ENCODE measurements at places on chromosomes 1 and 21.

DNA sequence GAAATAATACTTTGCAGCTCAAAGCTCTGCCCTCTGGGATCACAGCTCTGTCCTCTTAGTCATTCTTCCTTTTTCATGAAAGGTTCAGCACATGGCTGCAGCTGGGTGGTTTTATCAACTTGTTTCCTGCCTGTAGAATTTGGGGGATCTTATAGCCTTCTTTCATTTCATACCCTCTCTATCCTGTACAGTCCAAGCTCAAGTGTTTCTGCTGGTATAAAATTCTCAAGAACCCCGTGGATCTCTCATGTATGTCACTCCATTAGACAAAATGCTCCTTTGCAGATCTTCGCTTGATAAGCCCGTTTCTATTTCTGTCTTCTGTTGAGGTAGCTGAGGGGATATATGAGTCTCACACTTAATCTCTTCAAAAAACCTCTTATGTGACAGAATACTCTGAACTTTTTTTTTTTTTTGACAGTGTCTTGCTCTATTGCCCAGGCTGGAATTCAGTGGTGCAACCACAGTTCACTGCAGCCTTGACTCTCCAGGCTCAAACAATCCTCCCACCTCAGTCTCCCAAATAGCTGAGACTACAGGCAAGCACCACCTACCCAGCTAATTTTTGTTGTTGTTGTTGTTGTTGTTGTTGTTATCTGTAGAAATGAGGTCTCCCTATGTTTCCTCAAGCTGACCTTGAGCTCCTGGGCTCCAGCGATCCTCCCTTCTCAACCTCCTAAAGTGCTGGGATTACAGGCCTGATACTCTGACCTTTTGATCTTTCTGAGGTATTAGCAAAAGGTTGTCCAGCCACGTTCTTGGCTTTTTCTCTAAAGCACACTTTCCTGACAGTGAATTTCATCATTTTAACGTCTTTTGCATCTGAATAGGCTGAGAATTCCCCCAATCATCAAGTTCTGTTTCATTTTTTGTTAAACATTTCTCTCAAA lies 24.6 kb upstream of the COL9A2 start:
- H3K4me3 ChIP-seq, result no peak overlapping the region
- H3K27me3 ChIP-seq, result no peaks in the 10 kb centered on the region
- DNase-seq, result no peak

- no peaks in the 10 kb centered on the region for H3K36me3 ChIP-seq
- no peak overlapping the region for H3K4me3 ChIP-seq
- H3K4me1 ChIP-seq, result no peaks in the 10 kb centered on the region
- no peaks in the 10 kb centered on the region for H3K27me3 ChIP-seq
- H3K27ac ChIP-seq, result no peak overlapping the region
- DNase-seq, result no peak
Measured at GRCh38 chr21:14916676-14917141, 148.1 kb downstream of the NRIP1 start.

- H3K4me1 ChIP-seq, result no peaks in the 10 kb centered on the region
- H3K36me3 ChIP-seq, result peaks cover 21% of the 10 kb centered on the region
- DNase-seq, result no peak
- no peaks in the 10 kb centered on the region for H3K27me3 ChIP-seq
Measured at GRCh38 chr1:172556461-172556860, 23.5 kb downstream of the SUCO start.

DNA sequence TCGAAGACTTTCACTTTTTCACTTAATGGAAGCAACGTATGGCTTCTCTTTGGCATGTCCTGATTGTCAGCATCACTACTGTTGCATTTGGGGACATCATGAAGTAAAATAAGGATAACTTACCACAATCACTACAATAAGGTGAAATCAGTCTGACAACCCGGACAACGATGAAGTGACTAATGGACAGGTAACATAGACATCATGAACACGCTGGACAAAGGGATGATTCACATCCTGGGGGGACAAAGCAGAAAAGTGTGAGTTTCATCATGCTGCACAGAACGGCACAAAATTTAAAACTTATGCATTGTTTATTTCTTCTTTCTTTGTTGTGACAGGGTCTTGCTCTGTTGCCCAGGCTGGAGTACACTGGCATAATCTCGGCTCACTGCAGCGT lies 53.9 kb downstream of the FH start:
- no peaks in the 10 kb centered on the region for H3K27me3 ChIP-seq
- no peaks in the 10 kb centered on the region for H3K4me1 ChIP-seq
- no peaks in the 10 kb centered on the region for H3K36me3 ChIP-seq
- no peak overlapping the region for H3K27ac ChIP-seq

DNA sequence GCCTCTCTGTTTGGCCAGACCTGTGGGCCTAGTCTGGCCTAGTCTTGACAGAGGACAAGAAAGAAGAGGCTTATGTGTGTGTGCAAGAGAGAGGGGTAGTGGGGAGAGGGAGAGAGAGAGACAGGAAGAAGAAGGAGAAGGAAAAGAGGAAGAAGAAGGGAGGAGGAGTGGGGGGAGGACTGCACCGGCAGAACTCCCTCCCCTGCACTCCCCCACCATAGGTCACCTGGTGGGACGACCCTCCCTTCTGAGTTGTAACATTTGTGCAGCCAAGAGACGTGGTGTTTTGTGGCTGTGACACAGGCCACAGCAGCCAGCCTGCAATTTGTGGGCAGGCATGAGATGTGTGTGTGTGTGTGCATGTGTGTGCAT lies 4.3 kb downstream of the INAVA start:
- no peak overlapping the region for H3K27ac ChIP-seq
- no peak overlapping the region for H3K4me3 ChIP-seq
- no peak for DNase-seq

DNA sequence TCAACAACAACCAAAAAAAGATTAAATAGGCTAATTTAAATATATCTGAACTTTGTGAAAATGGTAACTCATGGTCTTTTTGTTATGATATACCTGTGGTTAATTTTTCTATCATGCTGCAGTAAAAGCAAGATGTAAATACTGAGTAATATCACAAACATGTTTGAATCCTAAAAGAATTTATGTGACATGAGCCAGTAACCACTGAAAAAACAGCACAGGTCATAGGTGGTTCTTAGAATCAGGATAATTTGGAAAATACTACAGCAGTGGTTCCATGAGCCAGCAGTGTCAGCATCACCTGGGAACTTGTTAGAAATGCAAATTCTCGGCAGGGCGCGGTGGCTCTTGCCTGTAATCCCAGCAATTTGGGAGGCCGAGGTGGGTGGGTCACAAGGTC lies 4.1 kb downstream of the ATP5IF1 start:
- H3K27ac ChIP-seq, result no peak overlapping the region
- DNase-seq, result no peak
- H3K4me1 ChIP-seq, result peaks cover 31% of the 10 kb centered on the region

DNA sequence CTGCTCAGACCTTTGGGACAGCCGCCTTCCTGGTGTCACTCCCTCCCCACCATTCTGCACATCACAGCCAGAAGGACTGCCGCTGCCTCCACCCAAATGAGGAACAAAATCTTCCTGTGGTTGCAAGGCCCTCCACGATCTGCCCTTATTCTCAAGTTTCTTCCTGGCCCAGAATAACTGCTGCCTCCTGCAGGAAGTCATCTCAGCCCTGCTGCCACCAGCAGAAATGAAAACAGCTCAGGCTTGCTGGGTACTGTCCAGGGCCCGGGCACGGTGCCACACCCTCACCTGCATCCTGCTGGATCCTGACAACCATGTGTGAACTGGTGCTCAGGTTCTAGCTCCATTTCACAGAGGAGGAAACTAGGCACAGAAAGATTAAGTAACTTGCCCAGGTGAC lies 2.8 kb downstream of the CLDN19 start:
- no peak overlapping the region for H3K4me3 ChIP-seq
- no peak overlapping the region for H3K27ac ChIP-seq
- H3K27me3 ChIP-seq, result no peaks in the 10 kb centered on the region
- H3K4me1 ChIP-seq, result no peaks in the 10 kb centered on the region
- no peak for DNase-seq

- DNase-seq, result no peak
- H3K27me3 ChIP-seq, result no peaks in the 10 kb centered on the region
- H3K4me1 ChIP-seq, result no peaks in the 10 kb centered on the region
- H3K4me3 ChIP-seq, result no peak overlapping the region
- no peak overlapping the region for H3K27ac ChIP-seq
- H3K36me3 ChIP-seq, result no peaks in the 10 kb centered on the region
Measured at GRCh38 chr21:25688275-25689155, 46.2 kb downstream of the ATP5PF start.

DNA sequence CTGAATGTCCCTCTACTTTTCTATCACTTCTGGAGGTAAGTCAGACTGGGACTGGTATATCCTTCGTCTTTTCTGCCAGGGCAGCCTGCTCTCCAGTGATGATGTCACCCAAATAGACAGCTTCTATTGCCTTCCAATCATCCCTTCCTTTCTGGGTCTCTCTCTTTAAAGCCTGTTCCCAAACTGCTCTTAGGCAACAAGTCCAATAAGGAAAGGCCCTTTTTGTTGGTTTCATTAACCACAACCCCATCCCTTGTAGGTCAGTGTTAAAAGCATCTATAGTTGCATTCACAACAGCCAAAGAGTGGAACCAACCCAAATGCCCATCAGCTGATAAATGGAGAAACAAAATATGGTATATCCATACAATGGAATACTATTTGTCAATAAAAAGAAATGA lies 114.4 kb downstream of the CNIH3 start:
- peaks cover 5% of the 10 kb centered on the region for H3K4me1 ChIP-seq
- no peaks in the 10 kb centered on the region for H3K36me3 ChIP-seq
- no peak overlapping the region for H3K4me3 ChIP-seq
- H3K27me3 ChIP-seq, result no peaks in the 10 kb centered on the region

DNA sequence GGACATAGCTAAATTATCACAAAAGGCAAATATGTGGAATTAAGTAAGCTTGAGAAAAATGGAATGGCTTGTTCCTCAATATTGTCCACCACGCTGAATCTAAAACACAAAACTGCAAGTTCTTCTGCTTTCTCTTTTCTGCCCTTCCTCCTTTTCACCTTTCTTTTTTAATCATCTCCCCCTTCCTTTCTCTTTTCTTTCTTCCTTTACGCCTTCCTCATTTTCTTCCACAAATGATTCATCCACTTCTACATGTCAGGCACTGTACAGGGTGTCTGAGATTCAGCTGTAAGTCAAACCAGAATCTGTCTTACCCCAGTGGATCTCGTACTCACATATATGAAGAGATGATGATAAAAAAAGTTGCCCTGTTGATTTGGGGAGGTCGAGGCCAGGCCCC lies 1182.5 kb downstream of the MRPL39 start:
- no peak overlapping the region for H3K4me3 ChIP-seq
- no peaks in the 10 kb centered on the region for H3K4me1 ChIP-seq
- H3K36me3 ChIP-seq, result no peaks in the 10 kb centered on the region
- no peak overlapping the region for H3K27ac ChIP-seq

- peak overlapping the region; percentile 44 for H3K27ac ChIP-seq
- DNase-seq, result peak; percentile 46
- H3K4me1 ChIP-seq, result peaks cover 73% of the 10 kb centered on the region
- no peak overlapping the region for H3K4me3 ChIP-seq
- H3K36me3 ChIP-seq, result no peaks in the 10 kb centered on the region
Measured at GRCh38 chr1:12159816-12160215, 7.0 kb upstream of the TNFRSF1B start.

DNA sequence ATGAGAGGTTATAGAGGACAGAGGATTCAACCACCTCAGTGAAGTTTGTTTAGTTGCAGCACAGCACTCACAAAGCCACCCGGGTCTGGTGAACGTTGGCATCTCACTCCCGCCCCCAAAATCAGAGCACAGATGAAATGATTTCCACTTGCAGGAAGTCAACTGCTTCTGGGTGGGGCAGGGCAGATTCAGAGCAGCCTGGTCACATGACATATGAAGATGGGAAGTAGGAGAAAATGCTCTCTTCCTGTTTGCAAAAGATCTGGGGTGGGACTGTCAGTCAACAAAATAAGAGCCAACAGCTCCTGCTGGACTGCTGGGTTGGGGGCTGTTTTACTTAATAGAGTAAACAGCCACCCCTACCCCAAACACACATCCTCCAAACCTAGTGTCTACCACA lies 43.2 kb downstream of the LRRC71 start:
- peaks cover 11% of the 10 kb centered on the region for H3K36me3 ChIP-seq
- peak overlapping the region; percentile 45 for H3K4me3 ChIP-seq
- no peak overlapping the region for H3K27ac ChIP-seq
- H3K27me3 ChIP-seq, result no peaks in the 10 kb centered on the region

DNA sequence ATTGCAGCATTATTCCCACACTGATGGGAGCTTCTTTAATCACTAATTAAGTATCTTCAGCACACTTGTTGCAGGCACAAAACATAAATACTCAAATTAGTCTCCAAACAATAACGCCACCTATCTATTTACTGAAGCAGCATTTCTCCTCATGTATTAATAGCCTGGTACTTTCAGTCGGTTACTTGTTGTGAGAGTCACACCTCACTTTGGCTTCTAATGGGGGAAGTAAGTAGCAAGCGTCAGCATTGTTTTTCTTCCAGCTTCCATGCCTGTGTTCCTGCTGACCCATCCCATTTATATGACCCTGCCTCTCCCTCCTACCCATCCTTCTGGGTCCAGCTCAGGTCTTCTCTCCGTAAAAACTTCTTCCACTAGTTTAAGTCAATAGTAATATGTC lies 31.9 kb upstream of the DENND1B start:
- H3K27ac ChIP-seq, result no peak overlapping the region
- H3K4me3 ChIP-seq, result no peak overlapping the region
- no peaks in the 10 kb centered on the region for H3K27me3 ChIP-seq
- H3K4me1 ChIP-seq, result no peaks in the 10 kb centered on the region

GRCh38 chr1:243848858-243849420 lies 1.1 kb downstream of the AKT3 start:
- peaks cover 11% of the 10 kb centered on the region for H3K4me1 ChIP-seq
- peak overlapping the region; percentile 94 for H3K27ac ChIP-seq
- no peaks in the 10 kb centered on the region for H3K27me3 ChIP-seq
- no peak for DNase-seq
- no peaks in the 10 kb centered on the region for H3K36me3 ChIP-seq

DNA sequence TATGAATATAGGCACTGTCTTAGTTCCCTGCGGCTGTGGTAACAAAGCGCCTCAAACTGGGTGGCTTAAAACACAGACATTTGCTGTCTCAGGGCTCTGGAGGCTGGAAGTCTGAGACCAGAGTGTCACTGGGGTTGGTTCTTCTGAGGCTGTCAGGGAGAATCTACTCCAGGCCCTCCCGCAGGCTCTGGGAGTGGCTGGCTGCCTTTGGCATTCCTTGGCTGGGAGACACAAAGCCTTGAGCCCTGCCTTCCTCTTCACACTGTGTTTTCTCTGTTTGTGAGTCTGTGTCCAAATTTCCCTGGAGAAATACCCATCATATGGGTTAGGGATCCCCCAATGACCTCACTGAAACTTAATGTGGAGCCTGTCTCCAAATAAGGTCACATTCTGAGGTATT lies 38.5 kb downstream of the B3GALT5 start:
- DNase-seq, result no peak
- H3K4me3 ChIP-seq, result no peak overlapping the region
- no peaks in the 10 kb centered on the region for H3K36me3 ChIP-seq
- H3K27me3 ChIP-seq, result no peaks in the 10 kb centered on the region
- H3K27ac ChIP-seq, result no peak overlapping the region

GRCh38 chr21:17427831-17428483 lies 84.9 kb upstream of the CXADR start:
- H3K4me3 ChIP-seq, result no peak overlapping the region
- H3K27ac ChIP-seq, result no peak overlapping the region
- no peaks in the 10 kb centered on the region for H3K36me3 ChIP-seq
- H3K27me3 ChIP-seq, result no peaks in the 10 kb centered on the region

GRCh38 chr1:20087668-20088067 lies 17.7 kb downstream of the PLA2G5 start:
- H3K4me1 ChIP-seq, result no peaks in the 10 kb centered on the region
- no peak overlapping the region for H3K27ac ChIP-seq
- no peaks in the 10 kb centered on the region for H3K27me3 ChIP-seq
- DNase-seq, result no peak
